ENCODE measurements at places on chromosomes 5 and 9. TPM values are rescaled to one million over a fixed set of nuclear protein-coding genes. Genes with fewer than 3 reads are reported as not detected.
A peak's percentile ranks its signal among the peaks of the same experiment; 100 is the strongest.

NUDT12 gene
- 15.8 TPM for total RNA-seq

DNA sequence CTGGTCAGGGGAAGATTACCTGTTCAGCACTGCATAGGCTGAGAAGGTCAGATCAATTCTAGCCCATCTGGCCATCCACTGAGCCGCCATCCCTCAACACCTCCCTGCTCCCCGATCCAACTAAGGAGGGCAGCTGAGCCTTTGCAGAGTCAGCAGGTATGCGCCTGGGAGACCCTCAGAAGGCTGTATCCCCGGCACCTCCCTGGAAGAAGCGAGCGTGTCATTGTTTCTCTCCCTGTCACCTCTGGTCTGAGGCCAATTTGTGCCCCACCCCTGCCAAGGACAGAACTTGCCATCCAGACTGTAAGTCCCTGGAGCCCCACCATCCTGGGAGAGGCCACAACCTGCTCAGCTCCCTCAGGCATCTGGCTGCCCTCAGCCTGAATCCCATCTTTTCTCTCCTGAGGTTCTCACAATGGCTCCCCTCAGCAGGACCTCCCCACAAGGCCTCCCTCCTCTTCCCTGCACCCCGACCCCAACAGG, 2.6 kb downstream of the CLTB start:
- no peak overlapping the region for H3K27ac ChIP-seq
- DNase-seq: no peak
- H3K4me1 ChIP-seq: peaks cover 44% of the 10 kb centered on the region
- no peaks in the 10 kb centered on the region for H3K27me3 ChIP-seq
- H3K36me3 ChIP-seq: peaks cover 1% of the 10 kb centered on the region
- no peak overlapping the region for H3K4me3 ChIP-seq

- DNase-seq: no peak
- H3K27ac ChIP-seq: no peak overlapping the region
- no peaks in the 10 kb centered on the region for H3K4me1 ChIP-seq
- no peaks in the 10 kb centered on the region for H3K27me3 ChIP-seq
- H3K36me3 ChIP-seq: no peaks in the 10 kb centered on the region
Measured at GRCh38 chr9:83006378-83006777, 56.6 kb downstream of the RASEF start.

ALAD gene
- 14.0 TPM for total RNA-seq

DNA sequence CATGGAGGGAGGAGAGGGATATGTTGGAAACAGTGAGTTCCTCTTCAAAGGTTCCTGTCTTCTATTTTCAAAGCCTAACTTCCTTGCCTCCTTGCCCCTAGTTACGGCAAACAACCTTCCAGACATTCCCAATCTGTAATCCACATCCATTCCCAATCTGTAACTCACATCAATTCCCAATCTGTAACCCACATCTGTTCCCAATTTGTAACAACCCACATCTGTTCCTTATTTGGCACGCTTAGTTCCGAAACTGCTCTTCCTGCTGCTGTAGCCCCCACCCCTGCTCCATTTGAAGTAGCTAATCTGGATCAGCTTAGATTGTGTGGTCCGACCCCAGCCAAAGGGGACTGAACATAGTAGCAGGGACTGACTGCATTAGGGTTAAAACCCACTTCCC, 23.9 kb upstream of the IDNK start:
- H3K27ac ChIP-seq: no peak overlapping the region
- H3K4me3 ChIP-seq: no peak overlapping the region
- no peak for DNase-seq
- H3K27me3 ChIP-seq: no peaks in the 10 kb centered on the region
- no peaks in the 10 kb centered on the region for H3K4me1 ChIP-seq
- H3K36me3 ChIP-seq: no peaks in the 10 kb centered on the region

- no peaks in the 10 kb centered on the region for H3K27me3 ChIP-seq
- peak overlapping the region; percentile 77 for H3K27ac ChIP-seq
- DNase-seq: peak; percentile 12
- H3K4me1 ChIP-seq: peaks cover 25% of the 10 kb centered on the region
- no peaks in the 10 kb centered on the region for H3K36me3 ChIP-seq
Measured at GRCh38 chr5:56908942-56909293, 478 bp upstream of the SETD9 start.

- no peaks in the 10 kb centered on the region for H3K4me1 ChIP-seq
- no peaks in the 10 kb centered on the region for H3K36me3 ChIP-seq
- no peak overlapping the region for H3K27ac ChIP-seq
- DNase-seq: no peak
- peaks cover 52% of the 10 kb centered on the region for H3K27me3 ChIP-seq
- no peak overlapping the region for H3K4me3 ChIP-seq
Measured at GRCh38 chr9:114763220-114763619, 42.6 kb downstream of the TNFSF15 start.

DNA sequence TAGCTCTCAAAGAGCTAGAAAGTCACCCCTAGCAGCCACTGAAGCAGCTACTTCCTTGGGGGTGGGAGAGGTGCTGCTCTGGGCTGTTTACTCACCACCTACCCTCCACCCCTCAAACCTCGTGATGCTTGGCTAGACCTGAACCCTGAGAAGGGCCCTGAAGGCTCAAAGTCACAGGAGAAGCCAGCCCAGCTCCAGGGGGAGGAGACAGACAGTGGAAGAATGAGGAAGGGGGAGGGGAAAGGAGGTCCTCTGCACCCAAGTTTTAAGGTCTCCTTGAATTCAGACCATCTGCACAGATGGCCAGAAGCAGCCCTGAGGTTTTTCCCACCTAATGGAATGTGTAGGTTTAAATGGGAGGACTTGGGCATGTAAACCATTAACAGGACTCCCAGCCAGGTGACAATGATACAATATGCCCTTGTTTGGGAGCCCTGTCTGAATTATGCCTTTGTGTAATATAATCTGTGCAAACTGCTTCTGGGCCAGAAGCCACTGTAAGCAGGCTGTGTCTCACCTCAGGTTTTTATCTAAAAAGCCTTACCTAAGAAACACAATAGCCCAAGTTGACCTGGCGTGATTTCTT, 180.5 kb downstream of the PIK3R1 start:
- no peaks in the 10 kb centered on the region for H3K27me3 ChIP-seq
- H3K27ac ChIP-seq: no peak overlapping the region
- H3K36me3 ChIP-seq: no peaks in the 10 kb centered on the region

PCDHA4 gene
- total RNA-seq: not detected

ADCY2 gene
- total RNA-seq: 0.15 TPM

DNA sequence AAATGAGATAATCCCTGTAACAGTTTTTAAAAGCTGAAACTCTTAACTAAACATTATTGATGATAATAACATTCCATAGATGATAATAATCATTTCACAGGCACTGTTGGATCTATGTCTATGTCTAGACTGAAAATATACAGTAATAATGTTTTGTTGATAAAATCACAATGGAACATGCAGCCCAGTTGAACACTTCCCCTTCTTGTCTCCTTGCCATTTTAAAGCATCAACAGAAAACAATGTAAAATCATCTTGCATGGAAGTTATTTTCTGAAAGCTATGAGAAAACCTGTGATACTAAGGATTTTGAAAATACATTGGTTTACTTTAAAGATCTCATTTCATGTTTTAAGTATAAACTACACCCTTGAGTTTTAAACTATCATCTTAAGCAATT, 1.9 kb downstream of the GAPT start:
- no peaks in the 10 kb centered on the region for H3K4me1 ChIP-seq
- no peaks in the 10 kb centered on the region for H3K36me3 ChIP-seq
- no peak overlapping the region for H3K27ac ChIP-seq
- H3K27me3 ChIP-seq: peaks cover 7% of the 10 kb centered on the region

DNA sequence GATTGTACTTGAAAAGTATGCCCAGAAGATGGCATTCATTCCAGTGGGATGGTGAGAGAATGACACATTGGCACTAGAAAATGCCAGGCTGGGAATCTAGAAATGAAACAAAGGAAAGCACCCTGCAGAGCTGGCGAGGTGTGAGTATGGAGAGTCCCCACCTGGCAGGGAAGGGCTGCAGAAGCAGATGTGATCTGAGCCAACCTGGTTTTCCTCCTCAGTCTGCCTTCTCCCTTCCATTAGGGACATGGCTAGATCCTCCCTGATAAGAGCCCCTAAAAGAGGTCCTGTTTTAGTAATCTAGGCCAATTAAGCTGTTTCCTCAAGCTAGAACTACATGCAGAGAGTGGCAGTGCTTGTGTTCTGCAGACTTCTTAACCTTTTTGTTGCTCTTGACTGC, 24.7 kb upstream of the TNFSF15 start:
- H3K27me3 ChIP-seq: peaks cover 16% of the 10 kb centered on the region
- no peak for DNase-seq
- no peak overlapping the region for H3K4me3 ChIP-seq
- no peaks in the 10 kb centered on the region for H3K36me3 ChIP-seq
- no peak overlapping the region for H3K27ac ChIP-seq

DNA sequence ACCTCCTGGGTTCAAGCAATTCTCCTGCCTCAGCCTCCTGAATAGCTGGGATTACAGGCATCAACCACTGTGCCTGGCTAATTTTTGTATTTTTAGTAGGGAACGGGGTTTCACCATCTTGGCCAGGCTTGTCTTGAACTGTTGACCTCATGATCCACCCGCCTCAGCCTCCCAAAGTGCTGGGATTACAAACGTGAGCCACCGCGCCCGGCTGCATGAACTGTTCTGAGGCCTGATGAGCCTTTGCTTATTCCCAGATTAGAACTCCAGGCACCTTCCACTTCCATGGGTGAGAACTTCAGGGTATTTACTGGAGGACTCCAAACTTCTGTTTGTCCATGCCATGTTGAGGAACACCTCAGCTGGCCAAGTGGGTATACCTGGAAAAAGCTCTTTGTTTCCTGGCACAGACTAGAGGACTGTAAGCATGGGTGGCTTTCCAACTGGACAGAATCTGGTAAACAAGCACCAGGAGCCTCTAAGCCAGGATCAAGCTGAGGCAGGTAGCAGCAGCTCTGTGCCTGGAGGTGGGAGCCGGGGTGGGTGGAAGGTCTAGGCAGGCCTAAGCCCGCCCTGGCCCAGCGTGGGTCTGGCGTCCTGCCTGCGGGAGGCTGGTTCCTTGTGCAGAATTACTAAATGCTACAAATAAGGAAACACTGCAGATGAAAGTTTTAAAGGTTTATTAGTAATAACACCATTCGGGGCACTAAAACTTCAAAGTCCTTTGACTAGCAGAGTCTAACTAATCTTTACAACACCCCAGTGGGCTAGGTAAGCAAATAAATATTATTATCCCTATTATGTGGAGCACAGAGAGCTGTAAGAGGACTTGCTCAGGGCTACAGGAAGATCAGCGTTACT, 78.4 kb downstream of the SEMA5A start:
- no peak overlapping the region for H3K4me3 ChIP-seq
- H3K36me3 ChIP-seq: no peaks in the 10 kb centered on the region
- no peak overlapping the region for H3K27ac ChIP-seq
- no peak for DNase-seq
- H3K27me3 ChIP-seq: no peaks in the 10 kb centered on the region

DNA sequence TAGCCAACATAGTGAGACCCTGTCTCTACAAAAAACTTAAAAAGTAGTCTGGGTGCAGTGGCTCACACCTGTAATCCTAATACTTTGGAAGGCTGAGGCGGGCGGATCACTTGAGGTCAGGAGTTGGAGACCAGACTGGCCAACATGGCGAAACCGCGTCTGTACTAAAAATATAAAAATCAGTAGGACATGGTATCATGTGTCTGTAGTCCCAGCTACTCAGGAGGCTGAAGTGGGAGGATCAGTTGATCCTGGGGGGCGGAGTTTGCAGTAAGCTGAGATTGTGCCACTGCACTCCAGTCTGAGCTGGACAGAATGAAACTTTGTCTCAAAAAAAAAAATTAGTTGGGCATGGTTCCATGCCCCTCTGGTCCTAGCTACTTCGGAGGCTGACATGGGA, 57.9 kb upstream of the MIER3 start:
- no peak overlapping the region for H3K4me3 ChIP-seq
- DNase-seq: no peak
- H3K27ac ChIP-seq: no peak overlapping the region
- no peaks in the 10 kb centered on the region for H3K36me3 ChIP-seq

GRCh38 chr9:38394416-38394815, 1.9 kb downstream of the ALDH1B1 start:
- no peaks in the 10 kb centered on the region for H3K27me3 ChIP-seq
- DNase-seq: no peak
- H3K4me3 ChIP-seq: no peak overlapping the region
- H3K4me1 ChIP-seq: peaks cover 13% of the 10 kb centered on the region

- H3K27ac ChIP-seq: no peak overlapping the region
- no peak for DNase-seq
- H3K4me3 ChIP-seq: no peak overlapping the region
- H3K4me1 ChIP-seq: no peaks in the 10 kb centered on the region
Measured at GRCh38 chr5:59923465-59923864, 29.9 kb upstream of the PDE4D start.

SMC5 gene
- total RNA-seq: 27.5 TPM

DNA sequence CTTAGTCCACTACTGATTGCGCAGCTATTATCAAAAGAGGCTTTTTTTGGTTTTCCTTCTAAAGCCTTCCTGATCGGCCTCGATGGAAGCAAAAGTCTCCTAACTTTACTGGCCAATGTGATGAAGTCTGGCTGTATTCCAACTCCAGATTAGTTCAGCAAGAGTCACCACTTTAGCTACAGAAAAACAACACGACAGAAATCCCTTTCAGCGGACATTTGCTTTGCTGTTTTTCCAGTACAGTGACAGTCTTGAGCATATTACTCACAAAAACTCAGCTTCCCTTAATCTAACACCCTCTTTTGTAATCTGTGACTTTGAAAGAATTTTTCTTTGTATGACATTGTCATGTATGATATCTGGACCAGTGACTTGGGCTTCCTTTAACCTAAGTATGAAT, 95.7 kb downstream of the HOMER1 start:
- H3K27ac ChIP-seq: no peak overlapping the region
- no peak overlapping the region for H3K4me3 ChIP-seq
- H3K4me1 ChIP-seq: peaks cover 56% of the 10 kb centered on the region
- no peaks in the 10 kb centered on the region for H3K27me3 ChIP-seq

DNA sequence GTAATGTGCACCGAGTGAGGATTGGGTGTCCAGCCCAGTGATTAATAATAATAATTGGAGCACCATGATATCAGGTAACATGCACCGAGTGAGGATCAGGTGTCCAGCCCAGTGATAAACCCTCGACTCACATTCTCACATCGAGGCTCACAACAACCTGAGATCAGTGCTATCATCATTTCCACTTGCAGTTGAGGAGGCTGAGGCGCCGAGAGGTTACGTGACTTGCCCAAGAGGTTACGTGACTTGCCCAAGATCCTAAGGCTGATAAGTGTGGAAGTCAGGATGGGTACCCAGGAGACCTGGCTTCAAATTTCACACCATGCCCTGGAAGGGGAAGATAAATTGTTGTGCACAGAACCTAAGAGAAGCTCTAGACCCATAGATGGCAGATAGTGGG, 189.4 kb downstream of the MED10 start:
- H3K4me1 ChIP-seq: no peaks in the 10 kb centered on the region
- peaks cover 5% of the 10 kb centered on the region for H3K27me3 ChIP-seq
- DNase-seq: no peak
- H3K27ac ChIP-seq: no peak overlapping the region

ADAMTS16 gene
- total RNA-seq: 2.4 TPM
